NCI-H774 (cell line): ENCODE measurements at places on chromosomes 1 and 21.

- DNase-seq, result no peak
These were observed 206.0 kb upstream of the USP24 start for GRCh38 chr1:55420929-55421716.

GRCh38 chr21:41399246-41399800, 26.7 kb upstream of the MX1 start:
- DNase-seq, result no peak

GRCh38 chr21:45507523-45507875, 34.7 kb downstream of the SLC19A1 start:
- no peak for DNase-seq

DNA sequence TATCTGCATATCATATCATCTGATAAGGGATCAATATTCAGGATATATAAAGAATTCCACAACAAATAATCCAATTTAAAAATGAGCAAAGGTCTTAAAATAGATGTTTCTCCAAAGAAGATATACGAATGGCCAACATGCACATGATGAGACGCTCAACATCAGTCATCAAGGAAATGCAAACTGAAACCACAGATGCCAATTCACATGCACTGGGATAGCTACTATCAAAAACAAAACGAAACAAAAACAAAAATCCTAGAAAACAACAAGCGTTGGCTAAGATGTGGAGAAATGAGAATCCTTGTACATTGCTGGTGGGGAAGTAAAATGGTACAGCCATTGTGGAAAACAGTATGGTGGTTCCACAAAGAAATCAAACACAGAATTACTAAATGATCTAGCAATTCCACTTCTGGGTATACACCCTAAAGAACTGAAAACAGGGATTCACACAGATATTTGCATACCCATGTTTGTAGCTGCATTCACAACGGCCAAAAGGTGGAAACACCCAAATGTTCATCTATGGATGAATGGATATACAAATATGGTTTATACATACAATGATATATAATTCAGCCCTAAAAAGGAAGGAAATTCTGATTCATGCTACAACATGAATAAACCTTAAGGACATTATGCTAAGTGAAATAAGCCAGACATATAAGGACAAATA, 79.4 kb downstream of the PCSK9 start:
- no peak for DNase-seq

GRCh38 chr21:39220150-39220549, 36.9 kb upstream of the PSMG1 start:
- no peak for DNase-seq

DNA sequence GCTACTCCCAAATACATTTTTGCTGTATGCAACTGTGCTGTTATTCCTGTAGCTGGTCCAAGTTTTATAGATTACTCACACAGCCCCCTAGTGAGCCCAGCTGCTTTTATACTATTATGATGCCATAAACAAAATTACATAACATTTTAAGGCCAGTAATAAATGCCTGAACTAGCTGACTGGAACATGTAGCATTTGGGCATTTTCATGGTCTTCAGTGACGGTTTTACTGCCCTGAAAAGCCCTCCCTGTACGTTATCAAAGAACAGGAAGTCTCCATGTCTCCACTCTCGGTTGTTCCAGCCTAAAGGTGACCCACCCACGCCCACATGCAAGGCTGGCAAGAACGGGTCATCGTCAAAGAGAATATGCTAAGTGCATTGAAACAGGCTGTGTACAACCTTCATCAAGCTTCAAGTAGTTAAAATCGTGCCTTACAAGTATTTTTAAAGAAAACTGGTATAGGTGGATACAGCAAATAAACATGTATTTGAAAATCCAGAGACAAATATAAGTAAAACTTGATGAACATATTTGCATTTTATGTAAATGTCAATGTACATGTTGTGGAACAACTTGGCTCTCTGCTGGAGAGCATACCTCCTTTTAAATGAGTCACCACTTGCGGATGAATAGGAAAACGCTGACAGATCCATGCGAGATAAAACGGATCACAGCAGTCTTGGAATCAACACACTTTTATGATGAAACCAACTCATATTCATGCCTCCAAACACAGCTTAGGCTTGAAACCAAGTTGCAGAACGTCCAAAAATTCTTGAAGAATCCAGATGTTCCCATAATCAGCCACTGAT, 520.5 kb downstream of the SMYD3 start:
- DNase-seq, result no peak

DNA sequence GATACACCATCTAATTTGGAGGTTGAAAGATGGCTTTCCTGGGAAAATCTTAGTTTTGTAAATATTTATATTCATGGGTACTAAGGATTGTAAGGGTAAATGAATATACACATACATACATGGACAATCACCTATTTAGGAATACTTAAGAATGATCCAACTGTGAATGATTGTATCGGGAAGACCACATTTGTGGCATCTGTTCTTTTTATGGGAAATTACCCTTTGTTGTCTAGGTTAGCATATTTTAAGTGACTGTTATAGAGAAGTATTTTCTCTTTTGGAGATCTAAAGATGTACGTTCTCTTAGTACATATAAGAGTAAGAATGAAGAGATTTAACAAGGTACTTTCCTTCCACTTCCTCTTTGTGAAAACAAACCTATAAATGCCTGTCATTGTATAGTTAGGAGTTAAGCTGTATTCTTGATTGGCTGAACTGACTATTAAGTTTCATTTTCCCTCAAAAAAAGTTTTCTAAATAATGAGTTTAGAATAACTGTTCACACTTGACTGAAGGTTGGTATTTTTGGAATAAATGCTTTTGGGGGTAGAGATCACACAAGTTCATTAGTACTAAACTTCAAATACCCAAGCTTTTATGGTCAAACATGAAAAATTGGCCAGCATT, 26.7 kb downstream of the SNX7 start:
- no peak for DNase-seq

DNA sequence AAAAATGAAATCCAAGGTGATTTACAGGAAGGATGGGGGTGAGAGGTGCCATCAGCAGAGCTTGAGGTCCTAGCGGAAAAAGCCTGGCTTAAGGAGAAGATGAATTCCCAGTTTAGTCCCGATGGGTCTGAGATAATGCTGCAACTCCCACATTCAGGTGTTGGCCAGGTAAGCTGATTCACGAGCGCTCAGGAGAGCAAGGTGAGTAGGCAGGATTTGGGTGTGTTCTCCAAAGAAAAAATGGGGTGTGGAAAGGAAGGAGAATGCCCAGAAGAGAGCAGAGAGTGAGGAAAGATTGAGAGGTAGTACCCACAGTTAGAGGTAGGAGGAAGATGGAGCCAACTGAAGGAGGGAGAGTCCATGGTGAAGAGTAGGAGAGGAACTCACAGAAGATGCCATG, 12.5 kb downstream of the RIMS3 start:
- no peak for DNase-seq

- DNase-seq, result no peak
These were observed 40.5 kb downstream of the CHD1L start for GRCh38 chr1:147283011-147283410.

DNA sequence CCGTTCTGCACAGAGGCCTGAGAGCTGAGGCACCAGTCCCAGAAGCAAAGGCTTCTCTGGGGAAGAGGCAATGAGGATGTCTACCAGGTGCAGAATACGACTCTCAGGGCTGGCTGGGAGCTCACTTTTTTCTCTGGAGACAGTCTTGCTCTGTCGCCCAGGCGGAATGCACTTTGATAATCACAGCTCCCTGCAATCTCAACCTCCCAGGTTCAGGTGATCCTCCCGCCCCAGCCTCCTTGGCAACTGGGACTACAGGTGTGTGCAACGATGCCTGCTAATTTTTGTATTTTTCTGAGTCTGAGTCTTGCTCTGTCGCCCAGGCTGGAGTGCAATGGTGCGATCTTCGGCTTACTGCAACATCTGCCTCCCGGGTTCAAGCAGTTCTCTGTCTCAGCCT, 17.6 kb downstream of the NADK start:
- no peak for DNase-seq

GRCh38 chr1:94037392-94038229, 83.3 kb downstream of the ABCA4 start:
- no peak for DNase-seq

GRCh38 chr21:42942244-42942643, 16.8 kb upstream of the ERVH48-1 start:
- no peak for DNase-seq

- no peak for DNase-seq
These were observed 392.9 kb upstream of the RUNX1 start for GRCh38 chr21:35441868-35442582.

DNA sequence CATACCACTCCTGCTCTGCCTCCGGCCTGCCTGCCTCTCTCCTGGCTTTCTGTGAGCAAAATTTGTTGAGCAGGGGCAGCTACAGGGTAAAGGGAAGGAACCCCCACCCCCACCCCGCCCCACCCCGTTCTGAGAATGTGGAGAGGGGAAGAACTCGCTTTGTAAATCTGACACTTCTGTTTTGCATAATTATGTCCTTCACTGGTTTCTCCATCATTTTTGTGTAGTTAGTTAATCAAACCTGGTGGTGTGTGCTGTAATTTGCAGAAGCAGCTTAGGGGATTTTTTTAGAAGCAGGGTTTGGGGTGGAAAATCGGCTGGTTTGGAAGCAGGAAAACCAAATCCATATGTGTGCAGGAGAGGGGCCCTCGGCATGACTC, 58.1 kb upstream of the TMEM51 start:
- DNase-seq, result no peak

- DNase-seq, result no peak
These were observed 160.6 kb upstream of the ATP1B1 start for GRCh38 chr1:168945870-168946269.

- DNase-seq, result no peak
These were observed 22.4 kb upstream of the AHCTF1 start for GRCh38 chr1:246954126-246954525.

DNA sequence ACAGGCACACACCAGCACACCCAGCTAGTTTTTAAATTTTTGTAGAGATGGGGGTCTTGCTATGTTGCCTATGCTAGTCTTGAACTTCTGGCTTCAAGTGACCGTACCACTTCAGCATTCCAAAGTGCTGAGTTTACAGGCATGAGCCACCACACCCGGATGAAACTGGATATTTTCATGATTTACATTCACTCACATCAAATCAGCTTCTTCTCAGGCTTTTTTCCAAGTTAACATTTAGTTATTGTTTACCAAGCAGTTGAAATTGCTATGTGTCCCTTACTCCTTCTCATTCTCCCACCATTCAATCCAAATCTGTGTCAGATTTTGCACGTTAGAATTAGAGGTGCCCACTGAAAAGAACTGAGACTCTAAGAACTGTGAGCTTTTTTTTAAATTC, 18.4 kb downstream of the RIT1 start:
- no peak for DNase-seq

GRCh38 chr1:152036267-152037216, at the start of gene S100A11:
S100A11 (minus strand) TSS chr1:152037004; CDS start chr1:152036915, 89 bp downstream.
- peak; percentile 29 for DNase-seq

DNA sequence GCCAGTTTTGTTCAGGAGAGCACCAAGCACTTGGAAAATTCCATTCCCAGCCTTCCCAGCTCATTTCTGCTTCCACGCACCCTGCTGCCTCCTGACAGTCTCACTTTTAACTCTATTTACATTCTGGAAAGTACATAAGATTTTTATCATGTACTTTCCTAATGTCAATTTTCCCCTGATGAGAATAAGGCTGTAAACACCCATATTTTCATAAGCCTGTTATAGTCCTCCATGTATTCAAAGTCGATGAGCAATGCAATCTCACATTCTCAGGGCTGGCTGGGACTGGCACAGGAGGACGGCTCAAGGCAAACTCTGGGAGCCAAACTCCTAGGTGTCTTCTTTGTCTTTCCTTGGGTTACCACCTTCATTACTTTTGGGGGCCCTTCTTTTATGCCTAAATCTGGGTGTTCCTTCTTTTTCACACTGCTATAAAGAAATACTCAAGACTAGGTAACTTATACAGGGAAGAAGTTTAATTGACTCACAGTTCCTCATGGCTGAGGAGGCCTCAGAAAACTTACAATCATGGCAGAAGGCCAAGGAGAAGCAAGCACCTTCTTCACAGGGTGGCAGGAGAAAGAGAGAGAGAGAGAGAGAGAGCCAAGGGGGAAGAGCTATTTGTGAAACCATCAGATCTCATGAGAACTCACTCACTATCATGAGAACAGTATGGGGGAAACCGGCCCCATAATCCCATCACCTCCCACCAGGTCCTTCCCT, 94.6 kb downstream of the IGSF21 start:
- no peak for DNase-seq

DNA sequence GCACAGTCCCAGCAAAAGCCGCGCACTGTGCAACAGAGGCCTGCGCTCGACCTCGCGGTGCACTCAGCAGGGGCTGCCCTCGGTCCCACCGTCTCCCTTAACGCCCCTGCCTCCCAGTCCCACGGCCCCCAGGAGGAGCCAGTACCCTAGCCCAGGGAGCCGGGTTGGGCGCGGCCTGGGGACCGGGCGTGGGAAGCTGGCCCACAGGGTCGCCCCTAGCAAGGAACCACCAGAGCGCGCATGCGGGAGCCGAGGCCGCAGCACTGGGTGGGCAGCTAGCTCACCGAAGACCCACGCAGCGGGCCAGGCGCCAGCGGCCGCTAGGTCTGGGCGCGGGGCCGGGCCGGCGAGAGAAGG, 21.6 kb upstream of the ZNF678 start:
- no peak for DNase-seq

DNA sequence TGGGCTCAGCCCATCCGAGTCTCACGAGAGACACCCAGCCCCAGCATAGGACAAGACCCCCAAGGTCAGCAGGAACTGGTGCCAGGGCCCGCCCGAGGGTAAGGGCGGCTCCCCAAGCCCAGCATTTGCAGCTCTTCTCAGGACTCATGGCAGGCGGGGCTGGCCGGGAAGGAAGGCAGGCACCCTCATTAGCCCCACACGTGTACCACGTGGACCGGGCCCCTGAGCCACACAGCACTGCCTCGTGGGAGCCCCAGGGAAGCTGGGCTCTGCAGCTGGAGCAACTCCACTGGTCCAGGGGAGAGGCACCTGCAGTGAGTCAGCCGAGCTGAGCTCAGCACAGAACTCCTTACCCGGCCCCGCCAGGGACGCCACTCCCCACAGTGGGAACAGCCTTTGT, 97.7 kb upstream of the IFFO2 start:
- no peak for DNase-seq

GRCh38 chr1:227887697-227888403, 59.9 kb downstream of the WNT9A start:
- DNase-seq, result no peak

DNA sequence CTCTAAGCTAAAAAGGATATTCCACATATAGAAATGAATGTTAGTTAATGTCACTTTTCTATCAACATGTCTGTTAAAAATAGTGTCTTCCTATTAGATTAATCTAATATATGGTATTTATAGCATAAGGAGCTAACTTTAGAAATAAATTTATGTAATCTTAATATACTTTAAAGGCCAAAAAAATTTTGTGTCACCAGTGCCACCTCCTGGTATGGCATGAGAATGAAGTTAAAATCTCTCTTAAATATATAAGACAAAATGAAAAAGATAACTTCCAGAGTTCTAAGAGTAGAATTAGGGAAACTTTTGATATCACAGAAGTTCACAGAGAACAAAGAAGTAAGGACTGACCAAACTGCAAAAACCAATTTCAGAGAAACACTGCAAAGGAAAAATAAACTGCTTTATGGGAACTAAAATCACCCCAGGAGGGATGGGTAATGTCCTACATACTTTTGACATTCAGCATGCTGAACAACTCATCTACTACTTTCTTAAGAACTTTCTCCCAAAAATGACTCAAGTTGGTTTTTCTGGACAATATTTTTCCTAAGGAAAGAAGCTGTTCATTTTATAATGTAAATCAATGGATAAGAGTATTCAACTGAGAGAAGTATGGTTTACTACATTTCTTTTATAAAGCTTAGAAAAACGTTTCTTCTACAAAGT, 82.8 kb downstream of the TRIM33 start:
- no peak for DNase-seq

GRCh38 chr1:181314010-181314409, 169.3 kb upstream of the CACNA1E start:
- no peak for DNase-seq

GRCh38 chr1:200302921-200303290, 106.9 kb downstream of the ZNF281 start:
- DNase-seq, result peak; percentile 52
